ENCODE measurements at places on chromosomes 7 and 10. TPM values are rescaled to one million over a fixed set of nuclear protein-coding genes. Genes with fewer than 3 reads are reported as not detected.

FZD8 gene
- total RNA-seq = 5.1 TPM

DNA sequence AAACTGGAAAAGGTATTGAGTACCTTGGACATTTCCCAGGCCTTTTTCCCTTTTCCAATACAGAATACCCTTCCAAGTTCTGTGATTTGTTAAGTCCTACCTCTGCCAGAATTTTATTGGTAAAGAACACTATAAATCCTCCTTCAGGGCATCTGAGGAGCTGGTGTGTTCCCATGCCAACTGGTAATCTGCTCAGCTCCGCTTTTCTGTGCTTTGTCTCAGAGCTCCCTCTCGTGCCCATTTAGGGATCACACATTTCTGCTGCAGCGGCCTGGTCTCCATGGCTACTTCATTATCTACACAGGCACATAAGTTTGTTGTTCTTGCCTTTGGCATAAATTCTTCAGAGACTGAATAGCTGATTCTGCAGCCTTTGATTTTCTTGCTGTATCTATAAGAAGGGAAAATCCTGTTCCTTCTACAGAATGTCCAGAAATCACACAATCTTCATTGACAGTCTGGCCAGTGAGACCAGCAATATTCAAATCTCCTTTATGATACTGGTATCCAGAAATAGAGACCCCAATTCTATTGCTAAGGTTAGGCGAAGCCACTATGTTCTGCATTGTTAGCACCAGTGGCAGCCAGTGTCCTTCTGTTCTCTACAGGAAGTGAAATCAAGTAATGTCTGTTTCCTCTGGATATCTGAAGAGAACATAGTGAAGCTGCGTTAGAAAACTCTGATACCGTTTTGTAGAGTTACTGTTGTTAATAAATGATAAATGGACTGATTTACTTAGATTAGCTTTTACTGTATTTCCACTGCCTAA lies 51.9 kb downstream of the DENND11 start:
- peak; percentile 90 for DNase-seq

GRCh38 chr7:5217851-5218331 lies 27.9 kb downstream of the WIPI2 start:
- no peak for DNase-seq

C7orf33 gene
- not detected for total RNA-seq

- DNase-seq = no peak
Measured at GRCh38 chr7:99740573-99741440, 5.8 kb upstream of the CYP3A7 start.

OGDHL gene
- total RNA-seq = 3.0 TPM
